Activated CD8-positive, alpha-beta memory T cell treated with anti-CD3 and anti-CD28 coated beads for 1 hour (primary cell): ENCODE measurements at places on chromosomes 12 and 14.

GRCh38 chr12:25581067-25581466 is 28.0 kb upstream of the LMNTD1 start:
- no peak for DNase-seq

GRCh38 chr12:3154006-3154405 is 76.8 kb downstream of the TSPAN9 start:
- no peak for DNase-seq

GRCh38 chr12:83538361-83538965 is 851.8 kb downstream of the TMTC2 start:
- no peak for DNase-seq

- DNase-seq: no peak
Measured at GRCh38 chr12:116779597-116779996, 41.5 kb downstream of the RNFT2 start.

DNA sequence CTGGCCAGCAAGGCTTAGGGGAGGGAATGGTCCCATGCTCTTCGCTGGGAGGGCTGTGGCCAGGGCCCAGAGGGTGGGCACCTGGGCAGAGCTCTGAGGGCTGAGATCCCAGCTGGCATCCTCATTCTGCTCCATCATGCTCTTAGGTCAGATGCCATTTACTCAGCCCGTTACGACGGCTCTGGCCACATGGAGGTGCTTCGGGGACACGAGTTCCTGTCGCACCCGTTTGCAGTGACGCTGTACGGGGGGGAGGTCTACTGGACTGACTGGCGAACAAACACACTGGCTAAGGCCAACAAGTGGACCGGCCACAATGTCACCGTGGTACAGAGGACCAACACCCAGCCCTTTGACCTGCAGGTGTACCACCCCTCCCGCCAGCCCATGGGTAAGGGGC is 30.8 kb upstream of the LRP1-AS start:
- no peak for DNase-seq

DNA sequence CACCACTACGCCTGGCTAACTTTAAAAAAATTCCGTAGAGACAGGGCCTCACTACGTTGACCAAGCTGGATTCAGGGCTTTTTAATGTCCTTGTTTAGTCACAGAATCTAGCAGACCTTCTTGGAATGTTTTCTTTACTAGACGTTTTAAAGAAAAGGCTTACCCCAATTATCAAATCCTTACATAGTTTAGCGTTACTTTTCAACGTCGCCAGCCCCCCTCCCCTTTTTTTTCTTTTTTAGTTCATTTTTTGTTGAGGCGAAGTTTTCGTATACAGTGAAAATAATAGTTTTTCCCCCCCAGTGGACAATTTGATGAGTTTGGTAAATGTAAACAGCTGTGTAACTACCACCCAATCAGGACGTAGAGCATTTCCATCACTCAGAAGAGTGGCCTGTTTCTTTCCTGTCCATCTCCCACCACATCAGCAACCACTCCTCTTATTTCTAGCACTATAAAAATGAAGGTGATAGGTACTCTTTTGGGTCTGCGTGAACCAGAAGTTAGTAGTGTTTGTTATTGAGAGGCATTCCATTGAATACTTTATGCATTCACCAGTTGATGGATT is 753 bp upstream of the DLGAP5 start:
- DNase-seq: no peak

DNA sequence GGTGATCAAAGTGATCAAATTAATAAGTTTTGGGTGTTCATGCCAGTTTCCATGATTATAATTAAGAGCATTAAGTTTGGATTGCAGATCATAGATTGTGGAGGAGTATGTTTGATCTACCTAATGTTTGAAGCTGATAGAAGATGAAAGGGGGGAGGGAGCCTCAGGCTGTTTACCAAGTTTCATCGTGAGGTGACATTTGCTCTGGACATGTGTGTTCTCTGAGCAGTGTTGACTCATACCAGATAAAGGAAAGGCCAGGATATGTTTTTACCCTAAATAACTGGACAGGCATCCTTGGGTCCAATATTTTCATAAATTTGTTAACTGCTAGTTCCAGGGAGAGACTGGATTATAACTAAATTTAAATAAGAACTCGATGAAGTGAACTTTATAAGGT is 3.5 kb upstream of the SEL1L start:
- DNase-seq: no peak

DNA sequence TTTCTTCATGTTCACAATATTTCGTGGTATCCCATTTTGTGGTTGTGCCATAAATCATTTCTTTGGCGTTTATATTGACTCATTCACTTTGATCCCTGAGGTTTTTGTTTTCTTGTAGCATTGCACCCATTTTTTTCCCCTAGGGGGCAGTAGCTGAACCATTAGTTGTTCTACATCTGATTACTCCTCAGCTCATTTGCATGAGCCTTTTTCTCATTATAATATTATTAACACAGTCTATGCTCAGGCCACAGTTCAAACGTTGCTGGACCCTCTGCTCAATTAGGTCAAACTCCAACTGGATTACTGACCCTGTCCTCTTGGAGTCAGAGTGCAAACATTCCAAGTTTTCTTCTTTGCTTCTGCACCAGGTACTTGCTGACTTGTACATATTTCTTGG is 475.4 kb upstream of the SEL1L start:
- no peak for DNase-seq

DNA sequence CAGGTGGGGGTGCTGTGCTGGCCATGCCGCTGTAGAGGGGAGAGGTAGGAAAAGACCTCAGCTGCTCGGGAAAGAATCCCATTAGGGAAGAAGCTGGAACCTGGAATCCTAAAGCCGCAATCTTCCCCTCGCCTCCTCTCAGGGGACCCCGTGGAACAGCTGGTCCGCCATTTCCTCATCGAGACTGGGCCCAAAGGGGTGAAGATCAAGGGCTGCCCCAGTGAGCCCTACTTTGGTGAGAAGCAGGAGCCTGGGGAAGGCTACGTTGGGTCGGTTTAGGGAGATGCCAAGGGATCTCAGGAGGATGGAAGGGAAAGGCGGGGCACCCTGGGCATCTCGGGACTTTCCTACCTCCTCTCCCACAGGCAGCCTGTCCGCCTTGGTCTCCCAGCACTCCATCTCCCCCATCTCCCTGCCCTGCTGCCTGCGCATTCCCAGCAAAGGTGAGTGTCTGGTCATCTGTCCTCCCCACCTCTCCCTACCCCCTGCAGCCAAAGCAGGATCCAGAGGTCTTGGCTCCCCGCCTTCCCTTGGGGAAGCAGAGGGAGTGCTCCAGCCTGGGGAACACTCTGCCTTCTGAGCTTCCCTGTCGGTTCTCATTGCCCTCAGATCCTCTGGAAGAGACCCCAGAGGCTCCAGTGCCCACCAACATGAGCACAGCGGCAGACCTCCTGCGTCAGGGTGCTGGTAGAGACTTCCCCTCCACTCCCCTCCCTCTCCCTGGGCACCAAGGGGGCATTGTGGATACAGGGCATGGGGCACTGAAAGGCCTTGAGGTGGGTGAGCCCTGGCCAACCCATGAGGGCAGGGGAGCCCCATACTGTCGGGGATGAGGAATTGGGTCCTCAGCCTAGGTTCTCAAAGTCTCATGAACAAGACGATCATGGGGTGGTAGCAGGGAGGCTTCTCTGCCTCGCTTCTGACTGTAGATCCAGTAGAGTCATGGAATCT is 12.4 kb downstream of the TNS2 start:
- no peak for DNase-seq

GRCh38 chr12:107423531-107423930 is 262.1 kb upstream of the PWP1 start:
- DNase-seq: no peak

- DNase-seq: no peak
Measured at GRCh38 chr14:95273001-95273978, 46.4 kb downstream of the CLMN start.

DNA sequence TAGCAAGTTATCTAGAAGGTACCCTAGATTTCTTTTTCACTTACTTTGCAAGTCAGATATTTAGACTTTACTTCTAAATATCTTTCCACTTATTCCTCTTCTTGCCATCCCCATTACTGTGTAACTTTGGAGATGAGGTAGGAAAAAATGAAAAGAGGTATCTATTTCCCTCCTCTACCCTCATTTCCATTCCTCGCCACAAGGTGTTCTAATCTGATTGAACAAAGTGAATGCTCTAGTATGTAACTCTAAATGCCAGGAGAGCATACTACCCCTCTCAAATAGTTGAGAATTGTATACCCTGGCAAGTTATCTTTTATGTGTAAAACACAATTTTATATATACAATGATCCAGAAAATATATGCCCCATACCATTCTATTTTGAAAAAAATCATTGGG is 1.7 kb upstream of the LDHB start:
- DNase-seq: no peak

- DNase-seq: no peak
Measured at GRCh38 chr12:71641390-71641789, 22.3 kb downstream of the ZFC3H1 start.

DNA sequence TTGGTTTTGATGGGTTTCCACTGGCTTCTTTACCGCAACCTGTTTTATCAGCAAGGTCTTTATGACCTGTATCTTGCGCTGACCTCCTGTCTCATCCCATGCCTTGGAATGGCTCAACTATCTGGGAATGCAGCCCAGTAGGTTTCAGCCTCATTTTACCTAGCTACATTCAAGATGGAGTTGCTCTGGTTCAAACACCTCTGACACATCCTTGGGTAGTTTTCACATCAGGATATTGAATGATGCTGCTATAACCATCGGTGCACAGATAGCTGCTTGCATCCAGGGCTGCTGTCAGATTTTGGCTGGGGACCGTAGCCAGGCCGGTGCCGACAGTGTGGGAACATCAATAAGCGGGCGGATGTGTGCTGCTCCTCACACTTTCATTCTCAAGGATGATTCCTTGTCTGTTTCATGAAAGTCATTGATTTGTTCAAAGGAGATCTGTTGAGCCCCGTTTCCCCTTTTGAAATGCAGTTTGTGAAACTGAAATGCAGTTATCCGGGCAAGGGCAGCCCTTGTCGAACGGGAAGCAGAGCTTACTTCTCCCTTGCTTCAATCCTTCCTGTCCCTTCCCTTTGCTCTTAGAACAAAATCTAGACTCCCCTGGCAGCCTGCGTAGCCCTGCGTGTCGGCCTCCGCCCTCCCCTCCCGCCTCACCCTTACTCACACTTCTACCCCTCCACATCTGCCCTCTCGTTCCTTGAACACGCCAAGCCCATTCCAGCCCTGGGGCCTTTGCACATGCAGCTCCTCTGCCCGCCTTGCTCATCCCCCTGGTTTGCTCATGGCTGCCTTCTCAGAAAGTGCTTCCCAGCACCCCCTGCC is 49.2 kb upstream of the NCOR2 start:
- no peak for DNase-seq

GRCh38 chr14:23538785-23539184 is 12.8 kb downstream of the ZFHX2 start:
- DNase-seq: no peak
